ENCODE measurements at places on chromosomes 6 and 20.
A peak's percentile ranks its signal among the peaks of the same experiment; 100 is the strongest.

DNA sequence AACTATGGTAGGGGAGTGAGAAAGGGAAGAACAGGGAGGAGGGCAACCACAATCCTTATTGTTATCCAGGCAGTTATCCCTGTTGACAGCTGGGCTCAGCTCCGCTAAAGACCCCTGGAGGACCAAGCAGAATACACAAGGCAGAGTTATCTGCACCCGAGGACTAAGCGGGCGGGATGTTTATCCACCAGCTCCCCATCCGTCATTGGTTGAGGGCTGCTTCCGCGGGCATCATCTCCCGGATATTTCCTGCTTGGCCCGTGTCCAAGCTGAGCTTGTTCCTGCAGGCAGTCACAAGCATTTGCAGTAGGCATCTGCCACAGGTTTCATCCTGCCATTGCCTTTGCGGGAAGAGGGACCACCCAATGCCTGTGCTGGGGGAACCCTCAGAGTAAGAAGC lies 102.1 kb downstream of the DLGAP4 start:
- peak; percentile 91 for DNase-seq

- DNase-seq, result peak; percentile 84
Observed at GRCh38 chr6:56804996-56805395, 149.9 kb upstream of the BEND6 start.

- peak; percentile 55 for DNase-seq
Observed at GRCh38 chr6:134372603-134373281, 54.8 kb upstream of the SGK1 start.

DNA sequence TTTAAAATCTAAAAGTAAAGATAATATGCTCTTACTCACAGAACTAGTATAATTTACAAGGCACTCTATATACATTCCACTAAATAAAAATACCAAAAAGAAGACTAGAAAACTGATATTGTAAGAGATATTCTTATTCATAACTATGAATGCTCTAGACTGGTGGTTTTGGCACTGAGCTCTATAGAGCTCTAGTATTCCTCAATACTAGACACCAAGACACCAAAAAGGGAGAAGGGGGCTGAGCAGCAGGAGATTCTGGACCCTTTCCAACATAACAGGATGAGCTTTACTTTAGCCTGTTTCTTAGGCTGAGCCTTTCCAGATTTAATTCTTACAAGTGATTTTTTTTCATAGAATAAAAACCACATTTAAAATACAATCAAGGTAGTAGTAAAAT lies 173.6 kb downstream of the COL21A1 start:
- DNase-seq, result no peak

DNA sequence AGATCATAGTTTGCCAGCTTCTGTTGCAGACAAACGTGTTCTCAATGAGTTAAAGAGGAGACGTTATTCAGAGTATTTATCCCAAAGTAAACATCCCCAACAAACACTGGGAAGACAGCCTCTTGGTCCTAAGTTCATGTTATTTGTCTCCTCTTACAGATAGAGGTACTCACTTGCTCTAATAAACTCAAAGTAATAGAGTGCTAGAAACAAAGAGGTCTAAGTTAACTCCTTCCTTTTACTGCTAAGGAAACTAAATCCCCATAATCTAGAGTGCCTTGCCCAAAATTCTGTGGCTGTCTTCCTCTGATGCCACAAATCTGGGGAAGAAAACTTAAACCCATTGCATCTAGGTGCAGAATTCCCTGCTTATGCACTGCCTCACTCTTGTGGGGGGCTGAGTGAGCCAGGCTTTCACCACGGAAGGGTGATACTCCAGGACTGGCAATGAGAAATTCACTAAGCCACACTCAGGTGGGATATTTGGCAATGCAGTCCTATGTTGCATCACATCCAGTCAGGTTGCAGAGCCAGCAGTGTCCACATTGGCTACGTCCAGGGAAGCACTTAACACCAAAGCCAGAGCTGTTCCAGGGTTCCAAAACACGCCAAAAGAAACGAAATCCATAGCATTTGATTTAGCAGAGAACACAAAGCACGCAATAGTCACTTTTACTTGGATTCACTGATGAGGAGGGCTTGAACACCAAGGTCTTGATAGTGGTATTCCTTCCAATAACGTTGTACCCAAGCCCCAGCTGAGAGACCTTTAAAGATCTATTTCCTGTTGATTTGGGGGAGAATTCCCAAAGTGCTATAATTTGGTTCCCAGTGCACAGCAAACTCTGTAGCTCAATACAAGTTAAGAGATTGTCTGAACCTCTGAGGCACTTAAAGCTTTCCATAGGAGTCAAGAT lies 81.0 kb upstream of the FOXQ1 start:
- no peak for DNase-seq

DNA sequence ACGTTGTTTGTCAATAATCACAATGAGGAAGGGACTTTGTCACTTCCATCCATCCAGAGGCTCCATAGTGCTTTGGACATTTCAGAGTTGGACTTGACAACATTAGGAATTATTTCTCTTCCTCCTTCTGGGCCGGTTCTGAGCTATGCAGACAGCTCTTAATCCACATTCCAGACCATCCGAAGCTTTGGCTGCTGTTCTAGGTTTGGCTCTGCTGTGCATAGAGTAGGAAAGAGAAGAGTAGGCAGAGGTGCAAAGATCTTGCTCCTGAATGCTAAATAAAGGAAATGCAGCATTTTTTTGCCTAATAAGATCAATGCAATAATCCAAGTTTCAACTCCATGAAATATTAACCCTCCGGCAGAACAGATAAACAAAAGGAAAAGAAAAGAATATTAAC lies 251.8 kb upstream of the PRND start:
- no peak for DNase-seq

DNA sequence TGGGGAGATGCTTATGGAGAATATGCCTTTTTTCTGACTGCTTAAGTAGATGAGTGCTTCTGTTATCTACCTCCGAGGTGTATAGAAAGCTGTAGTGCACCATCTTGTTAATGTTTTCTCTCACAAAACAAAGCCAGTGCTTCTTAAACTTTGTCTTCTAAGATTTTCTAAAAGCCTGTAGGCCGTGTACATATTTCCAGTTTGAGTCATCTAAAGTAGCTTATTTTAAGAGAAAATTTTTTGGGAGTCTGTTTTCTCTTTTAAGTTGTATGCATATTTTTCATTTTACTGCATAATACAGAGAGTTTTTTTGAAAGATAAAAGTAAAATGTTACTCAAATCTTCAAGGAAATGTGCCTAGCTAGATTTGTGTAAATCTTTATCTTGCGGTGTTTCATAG lies 151.7 kb downstream of the GRIK2 start:
- no peak for DNase-seq

- DNase-seq, result no peak
Observed at GRCh38 chr20:7199861-7200260, 432.4 kb downstream of the BMP2 start.

GRCh38 chr6:40330301-40330721 lies 256.9 kb downstream of the LRFN2 start:
- no peak for DNase-seq

DNA sequence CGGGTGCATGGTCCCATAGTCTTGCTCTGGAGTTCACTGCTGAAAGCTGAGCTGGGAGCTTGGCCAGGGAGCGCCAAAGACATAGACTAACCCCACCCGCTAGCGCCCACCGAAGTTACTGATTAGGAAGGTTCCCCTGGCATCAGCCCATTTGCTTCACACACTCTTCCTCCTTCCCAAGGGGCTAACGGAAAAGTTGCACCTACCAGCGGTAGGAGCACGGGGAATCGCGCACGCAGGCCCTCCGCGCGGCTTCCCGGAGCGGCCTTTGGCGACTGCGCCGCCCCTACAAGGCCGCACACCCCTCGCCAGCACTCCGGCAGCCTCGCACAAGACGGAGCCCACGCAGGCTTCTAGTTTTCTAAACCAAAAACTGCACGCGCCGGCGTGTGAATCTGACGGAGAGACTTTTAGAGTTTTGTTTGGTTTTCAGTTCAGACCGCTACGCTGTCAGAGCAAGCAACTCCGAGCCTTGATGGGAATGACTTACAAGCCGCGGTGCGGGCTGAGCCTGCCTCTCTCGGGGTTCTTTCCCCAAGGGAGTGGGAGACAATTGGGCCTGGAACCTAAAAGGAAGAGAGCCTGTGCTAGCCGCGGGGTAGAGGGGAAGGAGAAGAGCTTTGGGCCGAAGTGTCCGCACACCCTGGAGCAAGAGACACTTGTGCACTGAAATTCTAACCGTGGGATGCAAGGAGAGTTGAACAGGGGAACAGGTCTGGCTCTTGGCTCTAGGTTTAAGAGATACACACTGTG lies 891 bp upstream of the POU3F2 start:
- DNase-seq, result no peak

DNA sequence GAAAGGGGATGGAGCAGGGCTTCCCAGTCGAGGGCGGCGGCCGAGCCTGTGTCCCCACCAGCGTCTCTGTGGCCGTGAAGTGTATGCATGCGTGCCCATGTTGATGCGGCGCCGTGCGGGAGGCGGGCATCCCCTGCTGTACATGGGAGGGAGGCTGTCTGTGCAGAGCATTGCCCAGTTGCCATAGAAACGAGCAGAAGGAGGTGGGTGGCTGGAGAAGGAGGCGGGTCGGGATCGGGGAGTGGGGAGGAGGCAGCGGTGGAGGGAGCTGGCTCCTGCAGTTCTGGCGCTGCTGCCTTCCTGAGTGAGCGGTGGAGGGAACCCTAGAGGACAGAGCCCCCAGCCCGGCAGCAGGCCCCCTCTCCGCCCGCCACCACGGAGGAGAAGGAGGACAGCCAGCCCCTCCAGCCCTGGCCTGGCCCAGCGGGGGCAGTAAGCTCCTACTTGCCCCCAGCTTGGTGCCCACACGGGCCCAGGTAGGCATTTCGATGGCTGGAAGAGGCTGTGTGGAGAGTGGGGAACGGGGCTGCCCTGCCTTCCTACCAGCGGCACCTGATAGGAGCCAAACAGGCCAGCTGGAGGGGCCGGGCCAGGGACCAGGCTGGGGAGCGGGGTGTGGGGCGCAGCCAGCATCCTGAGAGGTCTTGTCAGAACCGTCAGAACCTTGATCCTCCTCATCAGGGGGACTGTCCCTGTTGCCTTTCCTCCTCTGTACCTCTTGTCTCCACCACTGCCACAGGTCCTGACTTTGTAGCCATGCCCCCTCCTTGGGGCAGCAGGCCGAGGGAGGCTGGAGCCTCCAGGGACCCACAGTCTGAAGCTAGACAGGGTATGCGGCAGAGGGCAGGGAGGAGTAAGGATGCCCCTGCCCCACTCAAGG lies 41.3 kb downstream of the SPDEF start:
- no peak for DNase-seq

- DNase-seq, result no peak
Observed at GRCh38 chr6:105304366-105304765, 98.5 kb downstream of the PREP start.

GRCh38 chr20:2801286-2801728 lies 880 bp upstream of the CPXM1 start:
- no peak for DNase-seq

DNA sequence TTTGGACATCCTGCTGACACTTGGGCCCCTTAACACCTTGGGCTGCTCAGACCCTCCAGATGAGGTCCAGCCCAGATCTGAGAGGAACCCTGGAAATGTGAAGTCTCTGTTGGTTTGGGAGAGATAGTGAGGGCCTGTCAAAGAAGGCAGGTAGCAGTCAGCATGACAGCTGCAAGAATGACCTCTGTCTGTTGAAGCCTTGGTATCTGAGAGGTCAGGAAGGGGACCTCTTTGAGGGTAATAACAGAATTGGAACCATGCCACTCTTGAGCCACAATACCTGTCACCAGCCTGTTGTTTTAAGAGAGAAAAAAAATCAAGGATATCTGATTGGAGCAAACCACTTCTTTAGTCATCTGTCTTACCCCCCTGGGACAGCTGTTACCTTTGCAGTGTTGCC lies 4.2 kb downstream of the SYS1 start:
- DNase-seq, result no peak

DNA sequence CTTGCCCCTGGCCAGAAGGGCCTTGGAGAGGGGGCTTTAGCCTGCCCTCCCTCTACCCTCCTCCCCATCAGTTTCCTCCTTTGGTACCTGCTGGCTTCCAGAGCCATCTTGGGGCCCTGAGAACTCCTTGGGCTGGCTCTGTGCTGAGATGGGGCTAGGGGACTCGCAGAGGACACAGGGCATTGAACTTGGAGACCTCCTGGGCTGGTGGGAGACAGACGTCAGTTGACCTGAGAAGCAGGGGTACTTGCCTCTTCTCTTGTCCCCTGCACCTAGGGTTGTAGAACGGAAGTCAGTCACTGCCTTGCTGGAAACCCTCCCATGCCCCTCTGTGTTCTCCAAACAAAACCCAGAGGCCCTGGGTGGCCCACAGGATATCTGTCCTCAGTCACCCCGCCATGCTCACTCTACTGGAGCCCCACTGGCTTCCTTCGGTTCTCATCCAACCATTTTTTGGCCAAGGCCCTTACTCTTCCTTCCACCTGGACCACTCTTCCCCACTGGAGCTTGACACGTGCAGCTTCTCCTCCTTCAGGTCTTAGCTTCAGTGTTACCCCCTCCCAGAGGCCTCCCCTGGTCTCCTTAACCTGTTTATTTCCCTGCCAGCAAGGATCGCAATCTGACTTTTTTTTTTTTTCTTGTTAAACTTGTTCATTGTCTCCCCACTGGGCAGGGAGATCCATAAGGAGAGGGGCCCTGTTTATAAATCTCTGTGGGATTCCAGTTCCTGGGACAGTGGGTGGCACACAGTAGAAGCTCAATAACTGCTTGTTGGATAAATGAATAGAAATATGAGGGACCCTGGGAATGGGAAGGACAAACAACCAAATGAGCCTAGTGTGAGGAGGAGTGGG lies 971 bp downstream of the RBCK1 start:
- no peak for DNase-seq

DNA sequence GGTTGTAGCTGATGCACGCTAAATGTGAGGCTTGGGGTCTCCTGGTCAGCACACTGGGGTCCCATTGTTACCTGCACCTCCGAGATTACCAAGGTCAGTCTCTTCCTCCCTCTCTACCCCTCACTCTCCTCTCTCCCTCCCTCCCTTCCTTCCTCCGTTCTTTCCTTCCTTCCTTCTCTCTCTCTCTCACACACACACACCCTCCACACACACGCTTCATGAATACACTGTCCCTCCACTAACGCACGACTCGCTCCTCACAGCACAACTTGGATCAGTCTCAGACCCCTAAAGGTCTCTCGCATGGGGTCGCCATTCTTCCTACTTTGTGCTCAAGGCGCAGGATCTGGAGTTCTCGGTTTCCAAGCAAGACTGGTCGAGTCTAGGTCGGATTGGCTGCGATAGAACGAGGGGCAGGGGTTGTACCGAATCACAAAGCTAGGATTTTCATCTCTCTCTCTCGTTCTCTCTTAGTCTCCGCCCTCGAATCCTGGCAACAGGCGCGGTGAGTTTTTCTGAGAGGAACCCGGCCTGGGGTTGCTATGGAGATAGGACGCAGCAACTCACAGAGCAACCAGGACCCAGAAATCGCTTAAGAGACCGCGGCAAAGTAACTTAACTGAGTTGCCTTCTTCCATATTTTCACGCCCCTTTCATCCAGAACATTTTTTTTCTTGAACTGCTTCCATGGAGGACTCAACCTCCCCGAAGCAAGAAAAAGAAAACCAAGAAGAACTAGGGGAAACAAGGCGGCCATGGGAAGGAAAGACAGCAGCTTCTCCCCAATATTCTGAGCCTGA lies at the start of gene RSPH4A:
TSS of gene RSPH4A (plus strand) at position 543 of the 800 bp plus-strand sequence. CDS start at position 688, 145 bp downstream.
- peak; percentile 95 for DNase-seq
